ENCODE measurements at places on chromosomes 11 and 22.

DNA sequence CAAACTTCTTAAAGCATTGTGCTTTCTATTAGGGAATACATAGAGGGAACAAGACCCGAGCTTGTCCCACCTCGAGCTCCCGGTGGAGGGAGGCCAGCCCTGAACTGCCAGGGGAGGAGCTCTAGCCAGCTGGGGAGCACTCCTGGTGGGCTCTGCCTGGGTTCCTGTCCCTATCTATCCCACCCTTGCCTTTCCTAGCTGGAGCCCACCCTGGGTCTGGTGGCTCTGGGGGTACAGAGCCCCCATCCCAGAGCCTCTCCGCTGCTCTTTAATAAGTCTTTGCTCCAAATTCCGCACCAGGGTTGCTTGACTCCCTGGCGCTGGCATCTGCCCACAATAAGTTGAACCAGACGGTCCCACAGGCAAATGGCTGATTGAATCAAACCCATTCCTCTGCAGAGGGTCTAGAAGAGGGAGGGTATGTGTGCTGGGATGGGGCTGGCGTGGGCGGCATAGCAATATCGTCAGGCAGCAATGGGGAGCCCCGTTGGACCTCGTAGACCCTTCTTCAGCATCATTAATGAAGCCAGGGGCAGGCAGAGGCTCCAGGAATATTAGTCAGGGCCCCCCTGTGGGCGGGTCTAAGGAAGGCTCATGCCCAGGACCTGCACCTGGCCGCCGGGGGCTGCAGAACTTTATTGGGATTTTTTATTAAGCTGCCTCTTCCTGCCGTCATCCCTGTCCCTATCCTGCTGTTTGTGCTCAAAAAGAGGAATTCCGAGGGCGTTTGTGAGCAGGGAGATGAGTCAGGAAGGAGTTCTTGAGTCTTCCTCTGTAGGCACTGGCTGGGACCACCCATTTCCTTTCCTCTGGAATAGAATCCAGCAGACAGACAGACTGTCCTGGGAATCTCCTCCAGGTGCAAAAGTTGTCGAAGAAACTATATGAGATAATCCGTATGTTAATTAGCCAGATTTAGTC, 38.5 kb upstream of the RIC3 start:
- peak; percentile 26 for DNase-seq

- no peak for DNase-seq
Measured at GRCh38 chr22:25360891-25361645, 141.6 kb downstream of the CRYBB2 start.

DNA sequence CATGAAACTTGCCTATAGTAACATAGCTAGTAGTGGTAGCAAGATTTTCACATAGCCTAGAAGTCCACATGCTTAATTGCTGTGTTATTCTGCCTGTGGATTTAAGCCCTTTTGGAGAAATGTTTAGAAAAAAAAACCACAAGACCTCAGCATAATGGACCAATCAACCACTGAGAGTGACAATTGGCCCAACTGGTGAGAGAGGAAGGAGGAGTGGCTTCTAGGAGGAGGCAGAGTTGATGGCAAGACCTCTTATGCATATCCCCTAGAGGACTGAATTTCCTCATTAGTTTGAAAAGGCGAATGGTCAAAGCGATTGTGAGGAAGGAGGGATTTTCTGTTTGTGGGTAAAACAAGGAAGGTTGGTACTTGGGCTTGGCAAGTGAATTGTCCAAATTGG, 30.6 kb downstream of the NNMT start:
- no peak for DNase-seq

DNA sequence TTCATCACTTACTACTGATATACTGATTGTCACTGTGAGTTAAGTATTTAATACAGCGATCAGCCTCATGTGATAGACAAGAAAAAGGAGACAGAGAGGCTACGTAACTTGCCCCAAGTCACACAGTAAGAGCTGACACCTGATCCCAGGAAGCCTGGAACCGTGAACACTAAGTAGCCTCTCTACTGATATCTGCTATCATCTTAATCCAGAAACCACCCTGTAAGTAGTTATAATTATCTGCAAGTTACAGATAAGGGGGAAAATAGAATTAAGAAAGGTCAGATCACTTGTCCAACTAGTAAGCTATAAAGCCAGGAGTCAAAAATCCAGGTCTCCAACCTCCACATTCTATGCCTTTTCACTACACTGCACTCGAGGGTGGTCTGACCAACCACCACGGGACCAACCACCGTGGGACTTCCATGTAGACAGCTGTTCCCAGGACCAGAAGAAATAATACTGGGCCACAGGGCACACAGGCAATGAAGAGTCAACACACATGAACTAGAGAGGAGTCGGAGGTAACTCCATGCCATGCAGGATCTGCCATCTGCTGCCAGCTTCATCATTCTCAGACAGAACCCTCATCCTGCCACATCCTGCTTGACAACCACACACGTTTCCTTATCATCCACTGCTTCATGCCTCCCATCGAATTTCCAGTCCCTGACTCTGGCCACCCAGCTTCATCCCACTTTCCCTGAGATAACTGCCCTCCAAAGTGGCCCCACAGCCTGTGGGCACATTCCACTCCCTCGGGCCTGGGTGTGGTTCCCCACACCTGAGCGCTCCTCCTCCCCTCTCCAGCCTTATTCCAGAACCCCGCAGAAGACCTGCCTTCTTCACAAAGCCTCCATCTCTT, 58.6 kb downstream of the MICAL3 start:
- DNase-seq = no peak

GRCh38 chr11:16911186-16911585, 103.0 kb downstream of the PLEKHA7 start:
- no peak for DNase-seq

All from activated naive CD4-positive, alpha-beta T cell treated with anti-CD3 and anti-CD28 coated beads, Interleukin-2, amount 50 U/mL, for 72 hours (primary cell).